HFFc6 (cell line): ENCODE measurements at places on chromosomes 16 and 17. TPM values are rescaled to one million over a fixed set of nuclear protein-coding genes. Genes with fewer than 3 reads are reported as not detected.

PROCA1 gene
- total RNA-seq: 0.27 to 0.94 TPM (median 0.92 TPM) in 3 replicates

HBA1 gene
- not detected in 3 replicates for total RNA-seq

TNFRSF17 gene
- total RNA-seq: not detected in 3 replicates

KRT32 gene
- not detected in 3 replicates for total RNA-seq

DHRS7C gene
- not detected in 3 replicates for total RNA-seq

DNAI2 gene
- not detected in 3 replicates for total RNA-seq

LITAFD gene
- not detected in 3 replicates for total RNA-seq

OR3A3 gene
- not detected in 3 replicates for total RNA-seq

P2RX5 gene
- 7.2 to 14.8 TPM (median 14.4 TPM) in 3 replicates for total RNA-seq

CCL17 gene
- not detected in 3 replicates for total RNA-seq

NPIPB13 gene
- total RNA-seq: 5.2 to 7.5 TPM (median 5.4 TPM) in 3 replicates

FBXW10B gene
- total RNA-seq: 0.15 to 0.32 TPM (median 0.30 TPM) in 3 replicates

TNFSF13 gene
- total RNA-seq: 1.6 to 2.8 TPM (median 2.7 TPM) in 3 replicates

SLC52A1 gene
- 0.12 to 0.24 TPM in 2 of 3 replicates, not detected in the other for total RNA-seq

CMTM2 gene
- total RNA-seq: not detected in 3 replicates

KDM6B gene
- total RNA-seq: 12.5 to 16.7 TPM (median 12.7 TPM) in 3 replicates

CRAMP1 gene
- total RNA-seq: 12.8 to 13.8 TPM (median 13.2 TPM) in 3 replicates

GRB2 gene
- total RNA-seq: 111 to 131 TPM (median 121 TPM) in 3 replicates

RDM1 gene
- 0.76 TPM in 1 of 3 replicates, not detected in the others for total RNA-seq

AKAP1 gene
- total RNA-seq: 9.7 to 13.3 TPM (median 9.9 TPM) in 3 replicates

USH1G gene
- total RNA-seq: not detected in 3 replicates

FZD2 gene
- total RNA-seq: 76.4 and 86.4 TPM in 2 replicates

HSD17B2 gene
- total RNA-seq: 1.9 to 3.2 TPM in 2 of 3 replicates, not detected in the other

NTN1 gene
- total RNA-seq: not detected in 3 replicates

CORO6 gene
- total RNA-seq: 5.3 to 7.3 TPM (median 6.1 TPM) in 3 replicates

MOSMO gene
- 16.5 to 24.9 TPM (median 18.5 TPM) in 3 replicates for total RNA-seq

KRTAP16-1 gene
- total RNA-seq: not detected in 3 replicates

ANKFY1 gene
- 38.3 to 47.4 TPM (median 45.1 TPM) in 3 replicates for total RNA-seq

PIPOX gene
- 0.29 to 0.56 TPM (median 0.43 TPM) in 3 replicates for total RNA-seq

RILP gene
- 4.5 to 6.5 TPM (median 5.1 TPM) in 3 replicates for total RNA-seq
